ENCODE measurements at places on chromosomes 4 and X.

GRCh38 chrX:108270739-108271396, 167.4 kb downstream of the COL4A6 start:
- DNase-seq = no peak

DNA sequence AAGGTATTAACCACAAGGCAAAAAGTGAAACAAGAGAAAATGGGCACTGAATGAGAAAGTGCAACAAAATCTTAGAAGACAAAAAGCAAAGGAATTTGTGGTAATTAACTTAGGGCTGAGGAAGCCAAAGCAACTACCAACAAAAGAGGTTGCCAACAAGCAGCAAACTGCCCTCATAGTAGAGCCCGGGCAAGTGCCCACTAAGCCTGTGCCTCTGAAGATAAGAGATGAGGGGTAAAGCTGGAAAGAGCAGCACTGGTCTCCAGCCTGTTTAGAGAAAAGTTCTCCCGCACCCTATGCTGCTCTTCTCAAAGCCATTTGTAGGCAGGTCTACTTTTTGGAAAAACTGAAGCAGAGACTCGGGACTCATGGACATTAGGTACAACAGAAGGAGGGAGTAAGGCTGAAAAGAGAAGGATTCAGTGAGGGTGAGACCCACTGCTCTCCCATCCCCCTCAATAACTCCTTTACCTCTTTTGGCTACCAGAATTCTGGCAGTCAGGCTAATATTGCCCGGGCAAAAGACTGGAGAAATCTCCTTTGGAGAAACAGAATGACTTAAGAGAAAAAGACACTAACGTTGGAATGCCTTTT, 29.6 kb upstream of the KCNE5 start:
- DNase-seq = no peak

GRCh38 chrX:66038115-66038514, 1.8 kb downstream of the VSIG4 start:
- no peak for DNase-seq

- no peak for DNase-seq
Measured at GRCh38 chr4:27819246-27819645, 958.6 kb downstream of the STIM2 start.

GRCh38 chr4:121462660-121463261, 81.9 kb upstream of the QRFPR start:
- DNase-seq = peak; percentile 85

- DNase-seq = no peak
Measured at GRCh38 chr4:51930557-51930956, 87.6 kb downstream of the DCUN1D4 start.

DNA sequence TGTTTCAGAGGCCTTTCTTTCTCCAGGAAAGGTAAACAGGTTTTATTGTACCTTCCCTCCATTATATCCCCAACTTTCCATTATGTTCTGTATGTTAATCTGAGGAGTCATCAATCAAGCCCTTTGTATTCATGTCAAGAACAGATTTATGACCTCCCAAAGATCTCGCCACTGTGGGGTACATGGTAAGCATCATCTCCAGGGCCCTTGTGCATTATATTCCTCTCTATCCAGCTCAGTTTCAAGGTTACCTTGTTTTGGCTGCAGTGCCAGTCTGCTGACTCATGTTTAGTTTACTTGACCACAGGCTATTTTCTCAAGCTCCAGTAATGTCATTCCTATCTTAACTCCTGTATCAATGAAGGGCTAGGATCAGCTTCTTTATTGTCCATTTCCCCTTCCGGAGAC, 125.1 kb upstream of the FRMPD4 start:
- DNase-seq = no peak

GRCh38 chr4:142361981-142362380, 484.1 kb downstream of the INPP4B start:
- no peak for DNase-seq

- no peak for DNase-seq
Measured at GRCh38 chr4:62051332-62051731, 851.2 kb downstream of the ADGRL3 start.

DNA sequence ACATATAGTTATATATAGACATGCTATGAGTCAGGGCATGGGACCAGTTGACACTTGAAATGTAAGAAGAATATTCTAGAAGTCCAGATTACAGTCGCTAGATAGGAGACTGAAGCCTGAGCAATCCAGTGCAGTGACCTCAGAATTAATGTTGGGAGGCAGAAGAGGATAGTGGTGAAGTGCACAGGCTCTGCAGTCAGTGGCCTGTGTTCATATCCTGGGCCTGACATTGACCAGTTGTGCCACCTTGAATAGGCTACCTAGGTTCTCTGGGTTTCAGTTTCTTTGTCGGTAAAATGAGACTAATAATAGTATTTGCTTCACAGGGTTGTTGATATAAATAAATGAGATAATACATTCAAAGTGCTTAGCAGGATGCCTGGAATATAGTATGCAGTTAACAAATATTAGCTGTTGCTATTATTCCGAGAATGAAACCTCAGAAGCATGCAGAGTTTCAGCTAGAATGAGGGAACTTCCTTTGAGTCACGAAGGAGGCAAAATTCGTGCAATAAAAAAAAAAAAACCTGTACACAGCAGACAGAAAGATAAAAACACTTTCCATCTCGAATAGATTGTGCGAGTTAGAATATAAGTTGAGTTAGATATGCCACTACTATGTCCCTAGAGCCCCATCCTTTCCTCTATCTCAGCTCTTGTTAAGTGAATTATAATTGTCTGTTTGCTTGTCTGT, 4.0 kb upstream of the SH2D1A start:
- DNase-seq = no peak

GRCh38 chr4:25978327-25978726, 64.3 kb downstream of the SMIM20 start:
- DNase-seq = no peak

DNA sequence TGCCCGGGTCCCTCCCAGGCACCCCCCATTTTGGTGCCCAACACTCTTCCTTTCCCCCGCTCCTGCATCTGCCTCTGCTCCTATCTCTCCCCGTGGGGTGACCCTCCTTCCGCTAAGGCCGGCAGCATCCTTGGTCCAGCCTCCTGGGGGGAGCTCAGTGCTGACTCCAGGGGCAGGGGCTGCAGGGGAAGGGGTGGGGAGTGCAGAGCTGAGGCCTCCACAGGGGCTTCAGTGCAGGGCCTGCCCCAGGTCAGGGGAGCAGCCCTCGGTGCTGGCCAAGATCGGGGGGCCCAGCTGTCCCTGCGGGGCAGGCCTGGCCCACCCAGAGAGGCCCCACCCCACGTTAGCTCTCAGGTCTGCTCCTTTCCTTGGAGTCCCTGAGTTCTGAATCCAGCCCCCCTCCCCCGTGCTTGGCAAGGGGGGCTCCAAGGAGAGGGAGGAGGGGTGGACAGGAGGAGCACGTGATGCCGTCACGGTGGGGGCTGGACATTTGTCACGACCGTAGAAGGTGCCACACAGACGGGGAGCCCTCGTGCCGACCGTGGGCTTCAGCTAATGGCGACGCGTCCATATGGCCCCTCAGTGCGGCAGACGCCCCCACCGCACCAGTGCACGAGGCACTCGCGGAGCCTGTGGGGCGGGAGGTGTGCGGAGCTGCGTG, 63.5 kb upstream of the ADRA2C start:
- no peak for DNase-seq

DNA sequence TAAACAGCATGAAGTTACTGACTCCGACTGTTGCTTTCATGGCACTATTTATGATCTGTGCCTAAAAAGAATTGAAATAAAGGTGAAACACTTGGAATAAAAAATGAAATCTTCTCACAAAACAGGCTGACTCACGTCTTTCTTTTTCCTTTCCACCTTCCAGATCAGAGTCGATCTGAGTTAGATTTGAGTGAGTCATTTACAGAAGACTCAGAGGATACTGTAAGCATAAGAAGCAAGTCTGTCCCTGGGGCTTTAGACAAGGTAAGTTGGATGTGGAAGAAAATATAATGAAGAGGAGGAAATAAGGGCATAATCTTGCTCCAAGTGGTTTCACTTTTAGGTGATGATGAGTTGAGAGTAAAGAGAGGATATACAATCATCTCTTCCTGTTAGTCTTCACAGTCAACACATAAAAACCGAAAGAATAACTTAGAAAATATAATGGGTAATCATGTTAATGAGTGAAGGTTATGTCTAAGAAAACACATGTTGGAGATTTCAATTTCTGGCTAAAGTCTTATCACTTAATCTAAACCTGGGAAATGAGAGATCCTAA, 89.7 kb downstream of the SYTL5 start:
- DNase-seq = no peak

DNA sequence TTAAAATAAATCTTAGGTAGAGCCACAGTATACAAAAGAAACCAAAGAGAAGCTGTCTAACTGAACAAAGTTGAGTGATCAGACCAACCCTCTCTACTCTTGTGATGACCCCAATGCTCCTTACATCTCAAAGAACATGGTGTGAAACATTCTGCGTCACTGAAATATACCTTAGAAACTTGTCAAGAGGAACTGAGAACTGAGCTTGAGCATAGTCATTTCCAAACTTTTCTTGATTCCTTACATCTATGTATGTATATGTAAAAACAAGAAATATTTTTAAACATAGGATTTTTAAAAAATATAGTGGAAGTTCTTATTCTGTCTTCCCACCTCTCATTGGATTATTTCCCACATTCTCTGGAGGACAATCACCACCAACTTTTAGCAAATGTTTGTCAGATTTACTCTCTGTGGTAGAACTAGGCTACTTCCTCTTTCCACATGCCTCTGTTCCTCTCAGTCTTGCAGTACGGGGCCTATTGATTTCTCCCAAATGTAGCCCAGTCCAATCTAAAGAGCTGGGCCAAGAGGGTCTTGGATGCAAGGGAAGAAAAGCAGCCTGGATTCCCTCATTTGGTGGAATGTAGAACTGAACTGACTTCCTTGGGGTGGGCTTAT, 98.2 kb upstream of the HHIP start:
- no peak for DNase-seq
